ENCODE measurements at places on chromosomes 7 and 10.

DNA sequence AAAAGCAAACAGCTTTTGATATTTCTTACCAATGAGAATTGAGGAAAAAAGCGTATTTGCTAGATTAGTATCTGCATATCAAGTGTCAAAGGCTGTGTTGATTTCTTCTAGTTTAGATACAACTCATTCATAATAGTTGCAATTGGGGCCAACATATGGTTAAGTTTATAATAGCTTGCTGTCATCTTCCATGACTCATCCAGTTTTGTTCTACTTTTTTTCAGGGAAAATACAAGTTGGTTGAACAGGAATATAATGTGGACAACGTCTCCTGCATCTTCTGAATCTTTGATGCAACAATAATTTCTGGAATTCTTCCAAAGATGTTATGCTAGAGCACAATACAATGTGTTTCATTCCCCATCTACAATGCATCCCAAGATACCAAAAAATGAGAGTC, 182.0 kb downstream of the THSD7A start:
- DNase-seq, result peak; percentile 20

GRCh38 chr7:19339512-19339911, 194.3 kb upstream of the FERD3L start:
- DNase-seq, result no peak

DNA sequence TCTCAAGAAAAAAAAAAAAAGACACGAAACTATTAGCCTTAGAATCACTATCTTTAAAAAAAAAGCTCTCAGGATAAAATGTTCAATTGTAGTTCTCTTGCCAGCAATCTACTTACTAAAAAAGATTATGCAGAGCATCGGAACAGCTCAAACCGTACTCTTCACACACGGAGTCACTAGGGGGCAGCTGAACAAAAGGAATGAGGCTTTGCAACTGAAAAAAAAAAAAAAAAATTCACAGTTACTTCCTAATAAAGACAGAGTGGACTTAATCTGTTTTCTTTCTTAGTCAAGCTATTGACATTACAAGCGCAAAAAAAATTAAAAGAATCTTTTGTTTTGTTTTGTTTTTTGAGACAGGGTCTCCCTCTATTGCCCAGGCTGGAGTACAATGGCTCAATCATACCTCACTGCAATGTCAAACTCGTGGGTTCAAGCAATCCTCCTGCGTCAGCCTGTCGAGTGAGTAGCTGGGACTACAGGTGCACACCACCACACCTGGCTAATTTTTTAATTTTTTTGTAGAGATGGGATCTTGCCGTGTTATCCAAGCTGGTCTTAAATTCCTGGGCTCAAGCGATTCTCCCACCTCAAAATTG, 11.5 kb downstream of the PMS2 start:
- peak; percentile 70 for DNase-seq

- no peak for DNase-seq
These were observed 10.0 kb downstream of the PITRM1 start for GRCh38 chr10:3162533-3162932.

All from fibroblast of the conjunctiva (primary cell).